NCI-H2107 (cell line): ENCODE measurements at places on chromosomes 13 and 19.

- DNase-seq: peak; percentile 5
These were observed 240.3 kb downstream of the LMO7 start for GRCh38 chr13:75876142-75877050.

GRCh38 chr13:50419331-50419865 lies 404.2 kb downstream of the KCNRG start:
- DNase-seq: no peak

- DNase-seq: no peak
These were observed 238.0 kb downstream of the VWA8 start for GRCh38 chr13:41722684-41723535.

GRCh38 chr19:16288544-16288943 lies 36.1 kb upstream of the KLF2 start:
- no peak for DNase-seq

- DNase-seq: no peak
These were observed 31.9 kb downstream of the NFIC start for GRCh38 chr19:3398114-3398899.

- DNase-seq: no peak
These were observed 6.7 kb downstream of the TEX29 start for GRCh38 chr13:111326981-111327642.

DNA sequence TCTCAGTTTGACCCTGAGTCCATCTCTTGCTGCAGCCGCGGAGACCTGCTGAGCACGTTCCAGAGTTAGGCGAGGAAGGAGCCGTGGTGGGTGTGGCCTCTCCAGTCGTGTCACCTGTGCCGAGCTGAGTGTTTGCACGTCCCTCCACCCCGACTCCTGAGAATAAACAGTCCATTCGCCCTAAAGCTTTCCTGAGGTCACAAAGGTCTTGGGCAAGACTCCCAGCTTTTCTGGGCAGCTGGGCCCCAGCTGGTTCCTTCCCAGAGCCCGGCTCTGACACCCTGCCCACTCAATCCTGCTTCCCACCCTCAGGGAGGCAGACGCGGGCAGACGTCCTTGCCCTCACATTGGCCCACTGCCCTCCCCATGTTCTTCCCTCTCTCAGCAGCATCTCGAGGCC lies 142.2 kb downstream of the KCTD15 start:
- no peak for DNase-seq

DNA sequence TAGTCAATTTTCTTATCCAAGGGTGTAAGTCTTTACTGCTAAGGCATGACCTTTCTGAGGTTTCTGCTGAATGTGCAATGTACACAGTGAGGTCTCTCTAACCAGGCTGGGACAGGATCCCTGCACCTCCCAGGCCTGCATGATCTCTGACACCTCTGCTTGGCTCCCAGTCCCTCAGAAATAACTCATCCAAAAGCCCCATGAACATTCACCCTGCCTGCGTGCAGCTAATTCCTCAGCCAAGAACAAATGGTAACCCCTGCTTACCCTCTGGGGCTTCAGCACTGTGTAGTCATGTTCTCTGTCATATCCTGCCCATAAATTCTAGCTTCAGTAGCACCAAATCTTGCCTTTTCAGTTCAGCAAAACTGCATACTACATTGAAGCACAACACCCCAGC lies 1146.3 kb upstream of the MIR17HG start:
- DNase-seq: no peak

DNA sequence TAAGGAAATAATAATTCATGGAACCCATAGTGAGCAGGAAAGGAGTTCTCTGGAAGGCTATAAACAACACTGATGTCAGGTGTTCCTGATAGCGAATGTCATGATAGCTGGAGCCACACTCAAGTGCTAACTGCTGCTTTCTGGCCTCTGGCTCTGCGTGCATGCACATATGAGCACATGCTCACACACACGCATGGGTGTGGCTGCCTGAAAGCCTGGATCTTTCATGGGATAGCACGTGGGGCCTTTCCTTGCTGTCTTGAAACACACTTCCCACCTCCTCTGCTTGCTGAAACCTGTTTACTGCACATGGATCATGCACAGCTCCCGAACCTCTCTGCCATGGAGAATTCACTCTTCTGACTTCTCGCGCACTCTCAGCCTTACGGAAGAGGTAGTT lies 207.4 kb downstream of the ATP8A2 start:
- no peak for DNase-seq

DNA sequence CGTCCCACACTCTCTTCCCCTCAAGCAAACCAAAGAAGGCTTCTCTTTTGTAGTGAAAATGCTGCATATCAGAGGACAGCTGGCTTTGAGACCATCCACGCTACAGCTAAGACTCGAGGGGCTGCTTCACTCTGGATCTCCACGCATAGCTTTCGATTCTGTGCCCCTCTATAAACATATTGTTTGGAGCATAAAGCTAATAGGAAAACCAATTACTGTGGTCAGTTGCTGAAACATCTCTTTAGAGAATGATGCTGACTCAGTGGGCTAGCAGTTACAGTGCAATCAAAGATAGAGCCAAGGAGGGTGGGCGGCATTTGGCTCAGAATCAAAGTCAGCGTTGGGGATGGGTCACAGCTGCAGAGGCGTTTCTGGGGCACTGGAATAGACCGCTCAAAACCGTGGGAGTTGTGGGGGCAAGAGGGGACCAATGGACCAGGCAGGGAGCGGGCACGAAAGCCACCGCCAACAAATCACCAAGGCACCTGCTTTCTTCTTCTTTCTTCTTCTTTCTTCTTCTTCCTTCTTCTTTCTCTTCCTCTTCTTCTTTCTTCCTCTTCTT lies 76.7 kb downstream of the RASL11A start:
- no peak for DNase-seq

DNA sequence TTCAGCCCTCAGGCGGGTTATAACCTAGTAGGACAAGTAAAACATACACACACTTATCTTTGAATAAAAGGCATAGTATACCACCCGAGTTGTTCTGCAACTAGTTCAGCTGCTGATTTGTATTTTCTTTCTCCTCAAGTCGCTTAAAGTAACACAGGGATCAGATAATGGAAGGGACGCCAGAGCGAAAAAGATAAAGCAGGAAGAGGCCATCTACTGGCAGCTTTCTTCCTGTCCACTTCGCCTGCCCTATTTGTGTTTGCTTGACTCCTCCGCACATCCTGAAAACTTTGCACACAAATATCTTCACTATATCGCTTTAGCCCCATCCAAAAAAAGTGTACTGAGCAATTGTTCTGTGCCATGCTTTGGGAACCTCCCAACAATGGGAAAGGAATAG lies 238.0 kb upstream of the SOX21 start:
- DNase-seq: no peak

GRCh38 chr19:23587546-23587945 lies 99.5 kb downstream of the ZNF675 start:
- DNase-seq: no peak

DNA sequence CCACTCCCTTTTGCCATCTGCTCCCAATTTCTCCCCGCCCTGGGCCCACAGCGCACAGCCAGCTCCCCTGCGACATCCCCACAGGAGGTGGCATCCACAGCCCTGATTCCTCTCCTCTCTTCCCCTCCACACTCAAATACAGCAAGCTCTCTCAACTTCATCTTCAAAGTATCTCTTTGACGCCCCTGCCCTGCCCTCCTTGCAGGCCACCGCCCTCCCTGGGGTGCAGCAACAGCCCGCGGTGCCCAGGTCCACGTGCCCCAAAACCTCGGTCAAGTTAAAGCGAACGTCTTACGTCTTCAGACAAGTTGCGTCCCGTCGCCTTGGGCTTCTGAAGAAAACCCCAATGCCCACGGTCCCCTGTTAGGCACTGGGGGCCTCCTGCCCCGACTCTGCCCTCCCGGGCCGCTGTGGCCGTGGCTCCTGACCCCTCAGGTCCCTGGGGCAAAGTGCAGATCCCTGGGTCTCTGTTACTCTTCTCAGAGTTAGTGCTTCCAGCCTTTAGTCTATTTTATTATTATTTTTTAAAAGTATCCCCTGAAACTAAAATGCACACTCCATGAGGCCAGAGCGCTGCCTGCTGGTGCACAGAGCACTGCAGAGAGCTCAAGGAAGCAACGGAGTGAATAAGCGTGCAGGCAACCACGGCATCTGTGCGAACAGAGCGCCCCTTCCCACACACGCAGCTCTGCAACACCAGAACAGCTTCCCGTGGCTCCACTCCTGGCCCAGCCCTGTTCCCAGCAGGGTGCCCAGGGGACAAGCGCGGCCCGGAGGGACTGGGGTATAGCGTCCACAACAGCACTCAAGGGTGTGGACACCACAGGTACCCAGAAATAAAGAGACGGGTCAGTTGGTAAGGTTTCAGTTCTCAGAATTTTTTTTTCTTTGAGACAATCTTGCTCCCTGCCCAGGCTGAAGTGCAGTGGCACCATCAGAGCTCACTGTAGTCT lies 26.4 kb downstream of the IL17D start:
- no peak for DNase-seq

DNA sequence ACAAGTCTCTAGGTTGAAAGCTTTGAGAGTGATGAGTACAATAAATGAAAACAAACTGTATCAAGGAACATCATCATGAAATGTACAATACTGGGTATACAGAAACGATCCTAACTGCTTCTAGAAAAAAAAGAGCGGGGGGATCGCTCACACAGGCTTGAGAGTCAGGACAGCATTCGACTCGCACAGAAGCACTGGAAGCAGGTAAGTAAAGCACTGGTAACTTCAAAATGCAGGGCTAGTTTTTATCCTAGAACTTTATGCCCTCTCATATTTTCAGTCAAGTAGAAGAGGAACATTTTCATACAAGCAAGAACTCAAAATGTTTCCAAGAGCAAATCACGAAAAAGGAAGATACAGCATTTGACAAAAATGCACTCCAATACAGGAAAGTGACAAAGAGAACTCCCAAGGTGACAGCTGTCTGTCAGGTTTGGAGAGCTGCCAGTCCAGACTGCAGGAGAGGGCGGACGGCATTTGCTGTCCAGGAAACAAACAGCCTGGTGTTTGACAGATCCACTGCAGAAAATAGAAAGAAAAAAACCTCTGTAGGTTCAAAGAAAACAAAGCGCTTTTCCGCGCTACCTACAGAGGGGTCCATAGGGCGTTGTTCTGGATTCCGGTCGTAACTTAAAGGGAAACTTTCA lies 58.2 kb upstream of the XPO4 start:
- no peak for DNase-seq

- no peak for DNase-seq
These were observed 99.2 kb upstream of the MIR17HG start for GRCh38 chr13:91248249-91248648.

- DNase-seq: no peak
These were observed 109.0 kb upstream of the HTR2A start for GRCh38 chr13:47005756-47006414.

- no peak for DNase-seq
These were observed 64.1 kb downstream of the MRPL57 start for GRCh38 chr13:21240586-21240985.

DNA sequence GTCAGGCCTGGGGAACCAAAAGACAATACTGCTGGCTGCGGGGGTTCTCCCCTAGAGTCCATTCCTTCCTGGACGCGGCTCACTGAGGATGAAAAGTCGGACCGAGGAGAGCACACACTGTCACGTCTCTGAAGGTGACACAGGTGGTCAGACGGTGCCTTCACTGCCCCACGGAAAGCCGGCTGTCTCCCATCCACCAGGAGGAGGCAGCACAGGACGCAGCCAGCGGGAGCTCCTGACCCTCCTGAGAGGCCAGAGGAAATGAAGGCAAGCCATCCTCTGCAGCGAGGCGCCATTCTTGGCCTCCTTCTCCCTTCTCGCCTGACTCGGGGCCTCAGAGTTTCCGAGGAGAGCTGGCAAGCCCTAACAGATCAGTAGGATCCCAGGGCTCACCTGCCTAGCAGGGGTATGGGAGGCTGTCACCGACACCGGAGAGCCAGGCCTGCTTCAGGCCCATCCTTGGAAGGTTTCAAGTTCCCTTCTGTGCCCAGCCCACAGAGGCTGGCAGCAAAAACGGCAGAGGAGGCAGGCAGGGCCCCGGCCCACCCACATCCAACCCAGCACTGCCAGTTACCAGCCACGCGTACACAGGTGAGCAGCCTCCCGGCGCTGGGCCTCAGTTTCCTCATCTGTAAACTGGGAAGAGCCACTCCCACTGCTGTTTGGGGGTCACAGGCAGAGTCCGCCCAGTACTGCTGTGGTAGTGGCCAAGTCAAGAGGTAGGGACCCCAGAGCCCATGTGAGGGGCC lies 4.5 kb downstream of the REXO1 start:
- no peak for DNase-seq

GRCh38 chr19:55005684-55006488 lies 32.2 kb downstream of the GP6 start:
- no peak for DNase-seq

DNA sequence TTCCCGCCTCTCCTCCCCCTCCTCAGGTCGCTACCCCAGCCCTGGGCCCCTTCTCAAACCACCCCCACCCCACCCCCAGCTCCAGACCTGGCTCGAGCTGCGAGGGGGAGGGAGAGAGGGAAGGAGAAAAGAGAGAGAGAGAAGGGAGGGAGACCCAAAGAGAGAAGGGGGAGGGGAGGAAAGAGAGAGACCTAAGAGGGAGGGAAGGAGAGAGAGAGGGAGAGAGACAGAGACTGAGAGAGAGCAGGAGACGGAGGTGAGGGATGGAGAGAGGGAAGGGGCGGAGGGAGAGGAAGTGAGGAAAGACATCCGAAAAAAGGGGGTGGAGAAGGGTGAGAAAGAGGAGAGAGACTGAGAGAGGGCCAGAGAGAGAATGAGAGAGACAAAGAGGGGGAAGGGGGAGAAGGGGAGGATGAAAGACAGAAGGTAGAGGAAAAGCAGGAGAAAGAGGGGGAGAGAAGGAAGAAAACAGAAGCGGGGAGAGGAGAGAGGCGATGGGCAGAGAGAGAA lies 2.0 kb upstream of the SPACA6 start:
- no peak for DNase-seq

DNA sequence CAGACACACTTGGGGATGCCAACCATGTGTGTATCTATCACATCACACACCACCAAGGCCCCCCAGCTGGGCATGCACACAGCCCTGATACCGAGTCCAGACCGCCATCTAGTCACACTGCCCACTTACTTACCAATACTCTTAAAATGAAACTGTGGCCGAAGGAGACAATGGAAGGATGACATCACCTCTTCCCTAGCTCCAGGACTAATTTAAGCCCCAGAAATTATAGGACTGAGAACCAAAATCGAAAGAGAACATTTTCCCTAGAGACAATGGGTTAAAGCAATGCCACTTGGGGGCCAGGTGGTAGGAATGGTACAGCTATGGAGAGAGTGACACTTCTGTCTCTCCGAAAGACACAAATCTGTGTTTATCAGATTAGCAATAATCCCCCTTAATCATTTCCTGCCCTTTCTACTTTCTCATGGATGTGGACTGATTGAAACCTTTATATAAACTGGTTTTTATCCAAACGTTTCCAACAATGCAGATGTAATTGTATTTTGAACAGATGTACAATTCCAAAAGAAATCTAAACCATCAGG lies 663 bp upstream of the GGACT start:
- DNase-seq: no peak

DNA sequence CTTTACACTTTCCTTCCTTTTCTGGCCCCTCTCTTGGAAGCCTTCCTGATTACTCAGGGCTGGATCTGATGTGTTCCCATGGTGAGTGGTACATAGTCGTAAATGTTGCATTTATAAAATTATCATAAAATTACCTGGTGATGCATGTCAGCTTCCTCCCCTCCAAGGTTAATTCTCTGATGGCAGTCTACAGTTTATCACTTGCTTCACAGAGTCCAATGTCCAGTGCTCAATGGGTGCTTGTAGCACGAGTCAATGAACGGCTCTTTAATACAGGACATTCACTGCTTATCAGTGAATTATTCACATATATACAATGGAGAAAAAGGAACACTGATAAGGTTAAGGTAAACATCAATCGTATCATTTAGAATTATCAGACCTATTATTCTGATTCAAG lies 27.0 kb upstream of the OXGR1 start:
- no peak for DNase-seq

- DNase-seq: no peak
These were observed 76.6 kb upstream of the SPATA13 start for GRCh38 chr13:24083722-24084421.
